Mucosa of descending colon (tissue), 3 donors: ENCODE measurements at places on chromosomes 11 and 22. TPM values are rescaled to one million over a fixed set of nuclear protein-coding genes. Genes with fewer than 3 reads are reported as not detected.

The XKR3 gene
- total RNA-seq = not detected

DNA sequence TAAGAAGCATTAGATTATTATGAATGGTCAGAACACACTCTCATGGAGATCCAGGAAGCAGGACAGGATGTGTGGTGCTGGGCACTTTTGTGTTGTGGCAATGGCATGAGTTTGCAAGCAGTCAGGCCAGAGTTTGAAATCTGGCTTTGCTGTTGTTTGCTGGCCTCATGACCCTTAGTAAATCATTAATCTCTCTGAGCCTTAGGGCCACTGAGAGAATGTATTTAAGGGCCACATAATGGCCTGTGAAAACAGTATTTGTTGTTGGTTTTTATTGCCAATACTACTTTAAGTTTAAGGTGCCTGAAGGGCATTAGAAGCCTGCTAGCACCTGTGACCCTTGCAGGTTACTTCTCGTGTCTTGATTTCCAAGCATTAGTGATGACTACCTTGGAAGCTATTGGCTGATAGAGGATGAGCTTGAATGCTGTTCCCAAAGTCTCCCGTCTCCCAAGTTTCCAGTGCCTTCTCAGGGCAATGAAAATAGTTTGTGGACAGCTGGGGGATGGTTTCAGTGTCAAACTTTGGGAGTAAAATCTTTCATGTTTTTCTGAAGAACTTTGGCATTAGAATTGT is 24.6 kb downstream of the STIM1 start:
- DNase-seq = no peak

- no peak for DNase-seq
These were observed 25.9 kb upstream of the PDE2A start for GRCh38 chr11:72700146-72700545.

- DNase-seq = no peak
These were observed 6.6 kb upstream of the USP2 start for GRCh38 chr11:119388103-119388502.

- DNase-seq = no peak
These were observed 56.6 kb downstream of the CSNK2A3 start for GRCh38 chr11:11296434-11296833.
